ENCODE measurements at places on chromosomes 13 and 19.
A peak's percentile ranks its signal among the peaks of the same experiment; 100 is the strongest.

GRCh38 chr19:19296953-19297689 is 23.2 kb downstream of the SUGP1 start:
- DNase-seq = no peak

GRCh38 chr19:47316513-47316912 is 6.9 kb downstream of the C5AR1 start:
- DNase-seq = no peak

DNA sequence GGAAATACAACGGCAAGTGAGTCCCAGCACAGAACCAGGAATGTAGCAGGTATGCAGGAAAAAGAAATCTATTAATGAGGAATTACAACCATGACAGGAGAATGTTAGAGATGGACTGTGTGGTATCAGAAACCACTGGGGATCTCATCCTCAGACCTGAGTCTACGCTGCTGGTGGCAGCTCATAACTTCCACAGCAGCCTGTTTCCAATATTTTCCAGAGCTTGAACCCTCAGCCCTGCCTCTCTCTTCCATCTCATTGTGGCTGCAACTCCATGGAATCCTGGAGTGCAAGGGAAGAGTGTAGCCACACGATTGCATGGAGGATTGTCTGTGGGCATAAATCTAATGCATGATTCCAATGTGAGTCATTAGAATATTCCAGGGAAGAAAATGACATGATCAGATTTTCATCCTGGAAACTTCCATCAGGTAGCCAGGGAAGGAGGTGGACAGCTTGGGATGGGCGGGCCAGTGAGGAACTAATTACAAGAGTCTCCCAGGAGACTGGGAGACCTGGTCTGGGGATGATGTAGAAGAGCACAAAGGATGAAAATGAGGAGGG is 14.9 kb downstream of the PLA2G4C start:
- DNase-seq = no peak

GRCh38 chr19:2796659-2797266 is 11.5 kb downstream of the THOP1 start:
- DNase-seq = no peak

DNA sequence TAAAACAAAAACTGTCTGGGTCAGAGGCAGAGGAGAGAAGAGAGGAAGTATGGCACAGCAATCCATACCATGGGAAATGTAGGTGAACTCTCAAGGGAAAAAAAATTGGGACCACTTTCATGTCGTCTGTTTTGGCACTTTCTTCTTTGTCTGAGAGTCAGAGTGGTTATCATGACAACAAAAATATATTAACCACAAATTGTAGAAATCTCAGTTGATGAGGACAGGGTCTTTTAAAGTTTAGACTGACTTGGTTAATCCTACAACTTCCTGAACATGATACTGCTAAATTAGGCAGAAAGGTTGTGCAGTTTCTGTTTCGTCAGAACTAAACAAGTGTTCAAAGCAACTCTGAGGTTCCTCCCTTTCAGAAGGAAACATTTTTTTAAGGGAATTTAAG is 15.2 kb downstream of the KLF5 start:
- no peak for DNase-seq

DNA sequence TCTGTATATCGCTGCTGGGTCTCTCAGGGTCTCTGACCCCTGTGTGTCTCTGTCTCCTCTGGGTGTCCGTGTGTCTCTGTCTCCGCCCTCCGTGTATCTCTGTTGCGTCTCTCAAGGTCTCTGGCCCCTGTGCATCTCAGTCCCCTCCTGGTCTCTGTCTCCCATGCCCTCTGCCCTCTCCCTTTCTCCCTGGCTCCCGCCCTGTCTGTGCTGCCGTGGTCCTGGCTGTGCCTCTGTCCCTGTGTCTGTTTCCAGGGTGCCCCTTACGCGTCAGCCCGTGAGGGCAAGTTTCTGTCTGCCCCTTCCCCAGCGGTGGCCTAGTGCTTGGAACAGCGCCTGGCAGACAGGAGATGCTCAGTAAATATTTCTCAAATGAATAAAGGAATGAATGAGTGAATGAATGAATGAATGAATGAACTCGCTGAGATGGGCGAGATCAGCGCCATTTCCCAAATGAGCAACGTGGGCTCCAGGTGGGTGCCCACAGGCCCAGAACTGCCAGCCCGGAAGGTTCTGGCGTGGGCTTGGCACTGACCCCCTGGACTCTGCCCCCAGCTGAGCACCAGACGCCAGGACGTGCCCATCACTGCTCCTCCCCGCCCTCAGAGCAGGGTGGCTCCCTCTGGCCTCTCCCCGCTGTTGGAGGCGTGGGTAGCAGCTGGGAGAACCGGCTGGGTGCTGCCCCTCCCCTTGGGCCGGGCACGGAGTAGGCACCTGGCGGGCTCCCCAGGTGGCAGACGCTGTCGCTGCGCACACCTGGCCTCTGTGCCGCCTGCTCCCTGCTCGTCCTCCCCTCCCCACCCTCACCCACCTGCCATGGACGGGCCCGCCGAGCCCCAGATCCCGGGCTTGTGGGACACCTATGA is at the start of gene SULT2B1:
TSS of gene SULT2B1 (plus strand) at position 736 of the 866 bp plus-strand sequence. CDS start at position 817, 81 bp downstream.
- DNase-seq = peak; percentile 92

DNA sequence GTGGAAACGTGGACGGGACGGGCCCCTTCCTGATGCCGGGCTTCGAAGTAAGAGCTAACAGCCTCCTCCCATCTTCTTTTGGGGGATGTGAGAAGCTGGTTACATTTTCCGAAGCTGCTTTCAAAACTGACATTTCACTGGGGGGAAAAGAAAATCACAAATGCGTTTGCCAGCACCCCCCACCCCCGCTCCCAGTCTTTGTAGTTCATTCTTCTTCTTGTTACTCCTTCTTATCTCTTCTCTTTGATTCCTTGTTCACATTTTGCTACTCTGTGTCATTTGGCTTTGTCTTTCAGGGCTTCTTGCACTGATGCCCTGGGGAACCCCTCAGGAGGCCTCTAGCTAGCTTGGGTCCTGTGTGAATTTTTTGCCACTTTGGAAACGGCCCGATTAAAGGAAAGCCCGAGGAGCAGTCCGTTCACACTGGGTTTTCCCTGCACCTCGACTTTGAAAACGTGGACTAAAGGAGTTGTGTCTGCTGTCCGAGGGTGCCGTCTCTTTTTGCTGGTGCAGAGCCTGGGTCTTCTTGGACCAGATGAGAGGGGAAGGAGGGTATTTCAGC is 1.3 kb downstream of the CARM1 start:
- no peak for DNase-seq

DNA sequence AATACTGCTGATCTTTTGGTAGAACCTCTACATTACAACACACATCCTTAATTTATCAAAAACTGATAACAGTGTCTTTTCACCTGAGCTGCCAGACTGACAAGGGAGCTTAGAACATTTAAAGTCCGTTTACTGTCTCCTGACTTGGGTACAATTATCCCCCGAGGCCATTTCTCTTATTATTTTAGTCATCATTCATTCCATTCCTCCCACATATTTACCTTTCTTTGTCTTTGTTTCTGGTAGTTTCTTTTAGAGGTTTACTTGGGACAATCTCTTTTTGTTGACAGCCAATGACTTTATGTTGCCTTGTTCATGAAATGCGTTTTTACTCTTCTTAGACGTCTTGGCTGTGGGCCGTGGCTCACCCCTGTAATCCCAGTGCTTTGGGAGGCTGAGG is 186.9 kb downstream of the PCCA start:
- DNase-seq = no peak

DNA sequence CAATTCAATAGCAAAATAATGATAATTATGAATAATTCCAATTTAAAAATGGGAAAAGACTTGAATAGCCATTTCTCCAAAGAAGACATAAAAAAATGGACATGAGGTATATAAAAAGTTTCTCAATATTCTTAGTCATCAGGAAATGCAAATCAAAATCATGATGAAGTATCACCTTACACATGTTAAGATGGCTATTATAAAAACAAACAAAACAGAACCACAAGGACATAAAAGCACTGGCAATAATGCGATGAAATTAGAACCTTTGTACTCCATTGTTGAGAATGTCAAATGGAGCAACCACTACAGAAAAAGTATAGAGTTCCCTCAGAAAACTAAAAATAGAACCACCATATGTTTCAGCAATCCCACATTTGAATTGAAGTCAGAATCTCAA is 1186.1 kb downstream of the SLITRK5 start:
- peak; percentile 52 for DNase-seq

- DNase-seq = no peak
Observed at GRCh38 chr13:65343898-65344663, 1886.1 kb downstream of the PCDH9 start.

DNA sequence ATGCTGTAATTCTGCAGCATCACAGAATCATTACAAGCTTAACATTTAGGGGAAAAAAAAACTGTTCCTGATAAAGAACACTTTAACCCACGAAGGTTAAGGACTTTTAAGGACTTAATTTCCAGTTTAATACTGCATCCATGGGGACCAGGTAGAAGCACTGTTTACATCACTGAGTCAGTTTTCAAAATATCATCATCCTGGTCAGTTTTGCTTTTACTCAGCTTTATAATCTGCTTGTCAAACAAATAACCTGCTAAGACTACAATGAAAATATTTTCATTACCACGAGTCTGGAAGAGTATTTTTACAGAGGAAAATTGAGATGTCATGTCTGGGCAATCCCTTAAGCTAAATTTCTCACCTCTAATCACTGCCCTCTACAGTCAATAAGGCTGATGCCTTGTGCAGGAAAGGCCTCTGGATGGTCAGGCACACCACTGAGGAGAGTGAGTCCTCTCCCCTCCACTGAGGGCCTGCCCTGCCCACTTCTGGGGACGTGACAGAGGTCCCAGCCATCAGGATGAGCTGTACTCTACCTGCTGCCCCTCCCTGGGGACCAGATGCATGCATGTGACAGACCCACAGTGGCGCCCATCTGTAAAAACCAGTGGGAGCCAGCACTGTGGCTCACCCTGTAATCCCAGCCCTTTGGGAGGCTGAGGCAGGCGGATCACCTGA is 31.0 kb downstream of the FOXO1 start:
- DNase-seq = no peak

DNA sequence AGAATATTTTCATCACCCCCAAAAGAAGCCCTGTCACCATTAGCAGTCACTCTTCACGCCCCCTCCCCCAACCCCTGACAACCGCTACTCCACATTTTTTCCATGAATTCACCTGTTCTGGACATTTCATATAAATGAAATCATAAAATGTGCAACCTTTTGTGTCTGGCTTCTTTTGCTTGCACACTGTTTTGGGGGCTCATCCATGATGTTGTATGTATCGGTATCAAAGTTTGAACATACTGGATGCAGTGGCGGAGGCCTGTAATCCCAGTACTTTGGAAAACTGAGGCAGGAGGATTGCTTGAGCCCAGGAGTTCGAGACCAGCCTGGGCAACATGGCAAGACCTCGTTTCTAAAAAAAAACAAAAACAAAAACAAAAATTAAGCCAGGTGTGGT is 7.2 kb downstream of the GADD45B start:
- no peak for DNase-seq

- DNase-seq = peak; percentile 39
Observed at GRCh38 chr13:114166381-114167131, 12.5 kb upstream of the CFAP97D2 start.

DNA sequence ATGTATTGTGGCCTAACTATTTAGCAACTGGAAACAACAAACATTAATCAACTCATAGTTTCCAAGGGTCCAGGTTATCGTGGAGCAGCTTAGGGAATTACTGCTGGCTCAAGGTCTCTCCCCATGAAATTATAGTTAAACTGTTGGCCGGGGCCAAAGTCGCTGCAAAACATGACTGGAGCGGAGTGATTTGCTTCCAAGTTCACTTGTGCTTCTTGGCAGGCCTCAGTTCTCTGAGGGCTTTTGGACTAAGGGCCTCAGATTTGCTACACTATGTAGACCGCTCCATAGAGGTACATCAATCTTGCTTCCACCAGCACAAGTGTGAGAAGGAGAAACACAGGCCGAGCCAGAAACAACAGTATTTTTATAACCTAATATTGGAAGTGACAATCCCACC is 9.4 kb upstream of the KBTBD7 start:
- no peak for DNase-seq

DNA sequence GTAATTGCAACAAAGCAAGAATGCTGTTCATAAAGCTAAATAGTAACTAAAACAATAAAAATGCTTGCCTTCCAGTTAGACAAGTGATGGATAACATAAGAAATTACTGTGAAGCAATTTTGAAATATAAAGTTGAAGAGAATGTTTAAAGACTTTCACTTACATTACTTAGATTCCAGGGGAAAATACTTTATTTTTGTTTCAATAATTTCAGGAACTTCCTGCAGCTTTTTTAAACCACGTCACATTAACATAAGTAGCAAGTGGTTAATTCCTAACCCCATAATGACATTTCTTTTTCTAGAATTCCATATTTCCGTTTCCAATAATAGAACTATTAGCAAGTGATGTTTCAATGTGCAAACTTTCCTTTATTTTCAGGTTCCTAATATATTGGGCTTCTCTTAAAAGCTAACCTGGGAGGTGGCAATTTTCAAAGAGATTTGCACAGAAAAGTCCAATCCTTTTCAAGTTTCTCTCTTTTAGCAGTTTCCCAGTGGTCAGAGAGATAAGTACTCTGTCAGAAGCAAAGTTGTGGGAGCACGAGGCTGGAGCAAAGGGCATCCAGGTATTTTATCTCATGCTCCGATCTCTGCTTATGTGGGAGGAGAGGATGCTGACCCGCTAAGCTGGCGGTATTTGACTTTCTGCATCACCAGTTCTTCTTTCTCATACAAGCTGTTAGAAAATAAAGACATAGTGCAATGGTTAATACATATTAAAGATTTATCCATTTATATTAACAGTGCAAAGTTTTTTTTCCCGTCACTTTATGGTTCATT is 1025.3 kb downstream of the EFNB2 start:
- DNase-seq = no peak

DNA sequence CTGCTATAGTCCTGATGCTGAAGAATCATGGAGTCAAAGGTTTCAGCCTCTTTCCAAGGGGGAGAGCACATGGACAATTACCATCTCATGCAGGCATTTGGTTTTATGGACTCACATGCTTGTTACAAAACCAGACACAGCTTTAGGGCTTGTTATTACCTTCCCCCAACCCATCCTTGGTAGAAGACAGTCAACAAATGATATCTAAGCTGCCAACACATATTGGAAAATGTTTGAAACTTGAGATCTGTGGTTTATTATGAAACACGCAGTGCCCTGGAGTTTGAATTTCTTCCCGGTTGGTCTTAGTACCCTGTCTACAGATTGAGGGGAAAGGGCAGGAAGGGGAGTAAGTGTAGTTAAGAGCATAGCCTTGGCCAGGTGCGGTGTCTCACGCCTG is 12.5 kb upstream of the CYP2A6 start:
- no peak for DNase-seq

DNA sequence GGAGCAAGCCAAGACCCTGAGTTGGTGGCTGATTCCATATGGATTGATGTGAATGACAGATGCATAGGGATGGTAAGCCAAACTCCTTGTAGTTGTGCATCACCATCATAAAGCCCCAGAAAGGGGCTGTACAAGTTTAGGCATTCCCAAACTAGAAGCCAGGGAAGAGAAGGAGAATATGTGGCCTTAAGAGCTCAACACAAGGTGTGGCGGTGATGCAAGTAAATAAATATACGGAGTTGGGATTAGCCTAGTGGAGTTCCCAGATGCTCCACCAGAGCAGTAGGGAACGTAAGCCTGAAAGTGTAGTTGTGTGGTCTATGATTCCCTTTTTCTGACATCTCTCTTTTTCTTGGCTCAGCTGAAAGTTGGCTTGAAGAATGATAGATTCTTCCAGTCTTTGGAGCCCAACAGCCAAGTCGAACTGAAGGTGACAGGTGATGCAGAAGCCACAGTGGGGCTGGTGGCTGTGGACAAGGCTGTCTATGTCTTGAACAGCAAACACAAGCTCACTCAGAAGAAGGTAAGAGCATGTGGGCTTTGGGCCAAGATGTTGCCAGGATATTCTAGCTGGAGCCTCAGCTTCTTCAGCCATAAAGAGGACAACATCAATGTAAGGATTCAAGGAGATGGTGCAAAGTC is 30.1 kb downstream of the RDH8 start:
- no peak for DNase-seq

Measured in NCI-H1105 treated with DMSO at 0.1 percent for 48 hours (cell line).